ENCODE measurements at places on chromosomes 7 and 10.

DNA sequence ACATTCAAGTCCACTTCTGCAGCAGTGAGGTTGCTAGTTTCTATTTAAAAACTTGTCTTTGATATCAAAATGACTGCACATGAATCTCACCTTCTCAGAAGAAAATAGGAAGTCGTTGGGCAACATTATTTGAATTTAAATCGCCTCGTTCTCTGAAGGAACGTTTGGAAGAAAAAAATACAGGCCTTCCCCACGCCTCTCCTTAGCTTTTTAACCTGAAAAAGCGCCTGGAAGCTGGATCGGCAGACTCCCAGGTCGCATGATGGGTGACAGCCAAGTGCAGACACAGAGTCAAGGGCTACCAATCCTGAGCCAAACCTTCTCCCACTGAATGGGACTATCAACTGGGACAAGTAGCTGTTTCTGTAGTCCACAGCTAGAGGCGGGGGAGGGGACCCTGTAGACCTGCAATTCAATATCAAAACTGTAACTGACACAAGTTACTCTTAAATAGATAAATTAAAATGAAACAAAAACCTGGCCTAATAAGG lies 2.2 kb downstream of the FAM53B start:
- no peak for DNase-seq

- DNase-seq = no peak
Measured at GRCh38 chr10:99760321-99760720, 22.1 kb upstream of the ABCC2 start.

- no peak for DNase-seq
Measured at GRCh38 chr7:85322252-85322651, 135.4 kb upstream of the SEMA3D start.

DNA sequence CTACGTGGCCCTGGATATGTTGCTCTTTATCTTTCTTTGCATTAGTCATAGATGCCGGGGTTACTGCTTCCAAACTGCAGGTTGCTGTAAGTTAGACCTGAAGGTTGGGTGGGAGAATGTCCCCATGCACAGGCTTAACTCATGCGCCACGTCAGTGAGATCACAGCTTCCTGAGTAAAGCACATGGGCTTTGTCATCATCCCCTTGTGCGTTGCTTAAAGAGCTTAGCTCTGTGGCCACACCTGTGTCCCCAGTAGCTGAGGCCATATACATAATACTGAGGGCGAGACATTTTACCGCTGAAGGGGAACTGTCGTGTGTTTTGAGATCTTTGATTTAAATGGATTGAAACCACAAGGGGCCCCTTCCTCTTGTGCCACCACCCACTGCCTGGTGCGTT lies 45.8 kb upstream of the BTBD16 start:
- no peak for DNase-seq

DNA sequence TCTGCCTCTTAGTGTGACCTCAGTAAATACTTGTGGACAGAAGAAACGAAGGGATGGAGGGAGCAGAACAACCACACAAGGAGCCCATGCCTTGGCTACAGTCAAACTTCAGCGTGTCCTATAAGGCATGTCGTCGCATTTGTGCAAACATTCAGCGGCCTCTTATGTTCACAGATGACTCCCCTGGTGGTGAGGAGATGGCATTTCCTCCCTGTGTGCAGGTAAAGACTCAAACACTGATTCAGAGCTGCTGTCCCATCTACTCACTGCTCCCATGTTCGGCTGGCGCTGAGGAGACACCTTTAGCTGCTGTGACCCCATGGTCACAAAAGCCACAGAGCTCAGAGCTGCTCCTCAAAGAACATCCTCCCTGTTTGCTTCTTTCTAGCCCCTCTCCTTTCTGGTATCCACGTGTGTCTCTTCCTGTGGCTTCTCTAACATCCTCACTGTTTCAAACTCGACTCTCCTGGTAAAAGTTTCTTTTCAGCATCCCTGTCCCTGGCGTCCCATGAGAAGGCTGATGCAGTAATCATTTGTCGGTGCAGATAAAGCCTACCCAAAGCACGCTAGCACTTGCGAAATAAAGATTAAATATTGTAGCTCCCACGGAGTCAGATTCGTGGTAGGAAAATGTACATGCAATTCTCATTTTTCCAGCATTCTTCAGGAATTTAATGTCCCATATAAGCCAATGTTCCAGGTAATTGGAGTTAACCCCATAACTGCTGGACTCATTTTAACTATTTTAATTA lies 124.9 kb upstream of the NEBL start:
- no peak for DNase-seq

Data from tibial nerve (tissue), 4 donors.